Stimulated activated CD4-positive, alpha-beta T cell treated with anti-CD3 and anti-CD28 coated beads, TNF-alpha, amount 100 ng/mL, for 48 hours (primary cell): ENCODE measurements at places on chromosomes 4 and X.

GRCh38 chrX:140661643-140662042, 47.9 kb upstream of the LINC00632 start:
- no peak for DNase-seq

GRCh38 chr4:19512086-19512485, 739.6 kb upstream of the SLIT2 start:
- no peak for DNase-seq

DNA sequence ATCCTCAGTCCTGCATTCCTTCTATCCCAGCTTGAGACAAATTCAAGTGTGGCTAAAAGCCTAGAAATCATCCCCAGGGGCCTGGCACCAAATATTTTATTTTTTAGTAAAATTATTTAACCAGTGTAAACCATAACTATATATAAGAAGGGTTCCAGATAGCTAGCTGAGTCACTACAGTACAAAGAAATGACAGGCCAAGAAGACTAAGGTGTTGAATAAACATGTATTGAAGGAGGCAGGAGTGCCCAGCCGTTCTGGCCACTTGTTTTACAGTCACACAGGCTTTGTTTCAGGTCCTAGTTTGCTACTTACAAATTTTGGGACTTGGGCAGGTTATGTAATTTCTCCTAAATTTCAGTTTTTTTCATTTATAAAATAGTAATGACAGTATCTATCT, 225.9 kb upstream of the PITX2 start:
- no peak for DNase-seq

DNA sequence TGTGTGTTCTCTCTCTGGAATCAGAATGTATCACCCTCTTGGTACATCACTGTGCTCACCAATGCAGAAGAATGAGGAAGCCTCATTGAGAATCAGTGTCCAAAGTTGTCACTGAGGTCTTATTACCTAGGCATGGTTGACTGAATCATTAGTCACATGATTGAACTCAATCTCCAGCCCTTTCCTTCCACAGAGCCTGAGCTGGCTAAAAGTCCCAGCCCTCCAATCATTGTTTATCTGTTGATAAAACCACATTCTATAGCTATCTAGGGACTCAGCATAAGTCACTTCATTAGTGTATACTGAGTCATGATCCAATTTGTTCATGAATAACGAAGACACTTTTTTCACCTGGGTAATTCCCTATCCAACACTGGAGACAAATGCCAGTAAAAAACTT, 396.8 kb downstream of the TRAM1L1 start:
- DNase-seq = no peak

GRCh38 chr4:137950286-137950685, 291.9 kb downstream of the SLC7A11 start:
- no peak for DNase-seq

GRCh38 chr4:153479101-153479500, 12.9 kb downstream of the TMEM131L start:
- DNase-seq = no peak

- no peak for DNase-seq
Observed at GRCh38 chr4:20839957-20840356, 139.7 kb downstream of the PACRGL start.

- no peak for DNase-seq
Observed at GRCh38 chr4:30283336-30283735, 436.8 kb upstream of the PCDH7 start.

DNA sequence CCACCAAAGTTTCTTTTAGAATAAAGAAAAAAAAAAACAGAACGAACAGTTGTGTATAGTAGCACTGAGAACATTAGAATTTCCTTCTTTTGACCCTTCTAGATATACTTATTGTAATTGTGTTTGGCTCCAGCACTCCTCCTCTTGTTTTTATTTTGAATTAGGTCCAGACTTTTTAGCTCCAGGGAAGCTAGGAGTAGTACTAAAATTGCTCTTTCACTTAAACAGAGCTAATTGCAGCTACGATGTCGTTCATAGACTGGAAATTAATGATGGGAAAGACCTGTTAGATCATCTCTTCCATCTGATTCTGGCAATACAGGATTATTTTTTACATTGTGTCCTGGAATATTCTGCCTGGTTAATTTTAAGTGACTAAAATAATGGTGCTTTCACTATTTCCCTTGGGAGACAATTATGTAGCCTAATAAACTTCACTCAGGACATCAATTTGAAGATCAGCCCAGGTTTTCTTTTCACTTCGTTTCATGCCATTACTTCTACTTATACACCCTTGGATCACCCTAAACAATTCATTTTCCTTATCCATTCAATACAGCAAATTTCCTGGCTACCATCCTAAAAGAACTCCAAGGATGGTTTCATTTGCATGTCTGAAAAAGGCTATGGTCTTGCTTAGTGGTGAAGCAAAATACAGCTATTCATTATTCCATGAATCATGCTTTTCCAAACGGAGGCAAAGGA, 480.8 kb upstream of the TECRL start:
- no peak for DNase-seq

DNA sequence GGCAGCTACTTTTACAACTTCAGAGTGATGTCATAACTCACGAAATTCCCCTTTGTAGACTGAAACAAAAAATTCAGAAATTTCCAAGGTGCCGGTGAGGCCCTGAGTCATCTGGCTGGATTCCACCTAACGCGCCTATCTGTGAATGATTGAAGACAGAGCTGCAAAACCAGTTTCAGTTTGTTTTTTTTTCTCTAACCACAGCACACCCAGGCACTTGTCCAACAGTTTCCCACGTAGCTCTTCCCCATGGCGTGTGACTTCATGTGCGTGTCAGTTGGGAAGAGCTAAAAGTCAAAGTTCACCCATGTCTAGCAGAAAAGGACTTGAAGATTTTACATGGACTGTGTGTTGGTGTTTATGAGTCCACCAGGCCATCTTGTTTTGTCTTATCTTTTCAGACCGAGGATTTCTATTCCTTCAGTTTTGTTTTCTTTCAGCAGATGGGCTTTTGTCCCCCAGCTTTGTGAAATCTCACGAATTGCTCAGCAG, 16.4 kb downstream of the TCEANC start:
- peak; percentile 29 for DNase-seq

DNA sequence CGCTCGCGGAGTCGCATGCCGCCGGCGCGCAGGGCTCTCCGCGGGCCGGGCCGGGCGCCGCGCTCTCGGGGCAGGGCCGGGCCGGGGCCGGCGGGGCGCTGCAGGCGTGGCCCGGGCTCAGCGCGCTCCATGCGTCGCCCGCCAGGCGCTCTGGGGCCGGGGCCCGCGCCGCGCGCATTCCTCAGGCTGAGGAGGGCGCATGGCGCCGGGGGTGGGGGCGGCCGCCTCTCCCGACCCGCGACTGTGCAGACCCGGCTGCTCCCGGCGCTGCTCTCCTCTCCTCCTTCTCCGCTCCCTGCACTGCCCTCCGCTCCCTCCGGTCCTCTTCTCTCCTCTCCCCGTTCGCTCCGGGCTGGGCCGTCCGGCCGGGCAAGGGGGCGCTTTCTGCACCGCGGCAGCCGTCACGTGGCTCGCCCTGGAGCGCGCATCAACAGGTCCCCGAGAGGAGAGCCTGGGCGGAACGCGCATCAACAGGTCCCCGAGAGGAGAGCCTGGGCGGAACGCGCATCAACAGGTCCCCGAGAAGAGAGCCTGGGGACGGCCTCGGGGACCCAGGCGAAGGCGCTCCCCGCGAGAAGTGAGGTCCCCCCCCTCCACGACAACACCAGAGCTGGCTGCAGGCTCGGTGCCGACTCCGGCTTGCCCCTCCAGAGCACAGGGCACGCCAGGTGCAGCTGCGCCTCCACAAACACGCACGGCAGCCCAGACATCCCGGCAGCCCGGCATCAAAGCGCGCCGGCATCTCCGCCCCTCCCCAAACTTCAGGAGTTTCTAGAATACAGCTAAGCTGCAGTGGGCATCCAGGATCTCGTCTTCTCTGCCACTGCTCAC, 12.9 kb downstream of the PPP2R3B start:
- DNase-seq = no peak

DNA sequence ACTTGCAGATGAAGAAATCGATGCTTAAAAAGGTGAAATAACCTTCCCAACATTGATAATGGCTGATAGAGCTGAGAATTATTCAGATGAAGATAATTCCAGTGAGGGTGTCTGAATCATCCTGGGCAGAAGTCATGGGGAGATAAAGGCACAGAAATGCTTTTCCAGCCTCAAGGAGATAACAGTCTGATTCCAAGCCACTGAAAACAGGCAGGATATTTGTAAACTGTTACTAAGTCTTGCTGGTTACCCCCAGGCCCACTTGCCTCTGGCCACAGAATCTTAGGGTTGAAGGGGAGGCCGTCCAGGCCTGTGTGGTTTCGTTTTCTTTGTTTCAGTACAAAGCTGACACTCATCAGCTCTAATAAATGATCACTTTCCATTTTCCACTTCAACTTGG, 158.5 kb downstream of the SH3KBP1 start:
- no peak for DNase-seq

DNA sequence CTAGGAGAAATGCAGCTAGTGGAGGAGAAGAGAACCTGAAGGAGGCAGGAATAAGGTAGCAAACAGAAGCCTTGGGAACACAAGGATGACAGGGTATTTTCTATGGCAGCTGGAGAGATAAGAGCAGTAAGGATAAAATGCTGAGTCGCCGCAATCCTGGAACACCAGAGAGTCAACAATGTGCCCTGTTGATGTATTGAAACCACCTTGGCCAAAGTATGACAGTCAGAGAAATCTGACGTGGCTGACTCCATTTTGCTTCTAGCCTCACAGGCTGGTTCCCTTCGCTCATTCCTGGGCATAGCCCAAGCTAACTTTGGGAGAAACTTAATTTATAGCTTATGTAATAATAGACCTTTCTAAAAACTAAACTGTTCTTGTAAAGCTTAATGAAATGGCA, 56.6 kb upstream of the C4orf54 start:
- DNase-seq = no peak

- no peak for DNase-seq
Observed at GRCh38 chr4:173121076-173121561, 47.5 kb upstream of the GALNT7 start.

DNA sequence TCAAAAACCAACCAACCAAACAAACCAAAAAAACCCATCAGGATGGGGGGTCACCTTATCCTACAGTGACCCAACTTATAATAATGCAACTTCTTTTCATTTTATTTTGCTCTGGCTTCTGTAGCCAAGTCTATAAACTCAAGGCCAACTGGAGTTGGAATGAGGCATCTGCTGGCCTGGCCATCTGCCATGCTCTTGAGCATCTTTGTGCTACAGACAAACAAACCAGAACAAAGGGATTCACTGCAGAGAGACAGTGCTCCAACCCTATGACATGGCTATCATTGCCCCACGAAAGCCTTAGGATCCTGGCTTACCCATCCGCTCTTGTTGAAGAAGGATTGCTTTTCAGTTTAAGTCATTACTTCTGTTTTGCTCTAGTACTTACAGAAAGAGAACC, 49.2 kb upstream of the SCRG1 start:
- no peak for DNase-seq

DNA sequence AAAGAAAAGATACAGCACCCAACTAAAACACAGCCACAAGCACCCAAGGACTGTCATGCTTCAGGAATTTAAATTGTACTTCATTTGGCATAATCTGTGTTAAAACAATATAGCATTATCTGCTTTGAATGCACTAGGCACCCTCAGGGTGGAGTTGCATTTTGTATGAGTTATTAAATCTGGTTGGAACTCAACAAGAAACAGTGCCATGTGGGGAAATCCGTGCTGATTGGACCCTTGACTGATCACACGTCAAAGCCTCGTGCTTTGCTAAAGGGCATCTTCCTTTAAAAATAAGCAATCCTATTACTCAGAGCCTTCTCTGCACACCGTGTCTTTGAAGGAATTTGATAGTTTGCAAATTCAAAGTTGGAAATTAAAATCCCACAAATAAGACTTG, 35.4 kb downstream of the IGFBP7 start:
- no peak for DNase-seq

GRCh38 chr4:105520819-105521790, 31.3 kb upstream of the ARHGEF38 start:
- DNase-seq = no peak

GRCh38 chr4:140707325-140707724, 48.9 kb downstream of the TBC1D9 start:
- no peak for DNase-seq

DNA sequence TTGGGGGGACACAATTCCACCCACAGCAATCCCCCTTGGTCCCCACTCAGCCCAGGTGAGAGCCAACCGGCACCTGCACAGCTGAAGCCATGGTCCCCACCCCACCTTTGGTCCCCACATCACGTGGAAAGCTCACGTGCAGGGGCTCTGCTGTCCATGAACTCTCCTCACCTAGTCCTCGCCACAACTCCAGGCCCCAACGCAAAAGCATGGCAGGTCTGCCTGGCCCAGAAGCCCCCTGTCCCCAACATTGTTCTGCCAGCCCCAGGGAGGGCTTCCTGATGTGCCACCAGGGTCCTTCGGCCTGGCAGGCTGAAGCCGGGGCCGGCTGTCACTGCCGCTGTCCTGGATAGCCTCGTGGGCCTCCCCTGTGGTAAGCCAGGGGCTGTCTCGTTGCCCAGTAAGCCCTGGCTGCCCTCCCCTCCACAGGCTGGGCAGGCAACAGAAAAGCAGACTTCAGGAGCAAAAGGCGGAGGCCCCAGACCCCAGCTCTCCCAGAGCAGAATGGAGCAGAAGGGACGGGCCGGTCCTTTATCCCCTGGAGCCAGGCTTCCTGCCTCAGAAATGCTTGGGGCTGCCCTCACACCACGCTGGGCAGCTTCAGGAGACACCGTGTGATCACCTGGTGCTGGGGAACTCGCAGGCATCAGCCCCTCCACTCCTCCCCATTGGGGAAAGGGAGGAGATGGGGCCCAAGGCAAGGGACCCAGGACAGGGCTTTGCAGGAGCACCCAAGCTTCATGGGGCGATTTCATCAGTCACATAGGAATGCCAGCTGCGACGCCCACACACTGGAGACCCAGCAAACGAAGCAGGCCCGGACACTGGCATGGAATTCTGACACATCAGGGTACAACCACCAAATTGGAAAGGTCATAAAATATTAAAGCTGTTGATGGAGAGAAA, 103.7 kb downstream of the ADRA2C start:
- DNase-seq = no peak

- no peak for DNase-seq
Observed at GRCh38 chrX:110252711-110253110, 65.2 kb downstream of the AMMECR1 start.

DNA sequence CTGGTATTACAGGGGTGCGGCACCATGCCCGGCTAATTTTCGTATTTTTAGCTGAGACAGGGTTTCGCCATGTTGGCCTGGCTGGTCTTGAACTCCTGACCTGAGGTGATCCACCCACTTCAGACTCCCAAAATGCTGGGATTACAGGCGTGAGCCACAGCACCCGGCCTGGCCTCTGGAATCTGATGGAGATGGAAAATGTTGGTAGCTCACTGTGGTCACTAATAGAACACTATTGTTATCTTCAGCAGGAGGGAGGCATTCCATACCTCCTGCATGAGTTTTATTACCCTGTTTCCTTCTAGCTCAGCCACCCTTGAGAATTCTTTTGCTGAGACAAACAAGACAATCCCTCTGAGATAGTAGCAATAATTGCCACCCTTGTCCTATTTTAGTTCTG, 105.0 kb downstream of the SHROOM3 start:
- DNase-seq = no peak
